ENCODE measurements at places on chromosomes 2 and 18.

- DNase-seq, result no peak
These were observed 70.9 kb downstream of the AAK1 start for GRCh38 chr2:69572641-69573040.

DNA sequence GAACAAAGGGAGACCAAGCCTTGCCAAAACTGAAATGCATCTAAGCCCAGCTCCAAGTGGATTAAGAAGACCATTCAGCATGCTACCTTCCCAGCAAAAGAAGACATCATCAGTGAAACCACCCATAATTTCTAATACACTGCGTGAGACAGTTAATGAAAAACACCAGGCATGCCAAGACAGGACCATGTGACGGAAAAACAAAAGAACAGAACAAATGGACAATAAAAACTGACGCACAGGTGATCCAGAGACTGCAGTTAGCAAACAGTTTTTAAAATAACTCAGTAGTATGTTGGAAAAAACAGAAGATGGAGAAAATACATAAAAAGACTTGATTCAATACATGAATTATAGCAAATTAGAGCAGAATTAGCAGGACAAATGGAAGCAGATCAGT is 15.3 kb downstream of the FAM168B start:
- DNase-seq, result no peak

GRCh38 chr2:200786423-200786822 is 25.3 kb upstream of the BZW1 start:
- peak; percentile 44 for DNase-seq

DNA sequence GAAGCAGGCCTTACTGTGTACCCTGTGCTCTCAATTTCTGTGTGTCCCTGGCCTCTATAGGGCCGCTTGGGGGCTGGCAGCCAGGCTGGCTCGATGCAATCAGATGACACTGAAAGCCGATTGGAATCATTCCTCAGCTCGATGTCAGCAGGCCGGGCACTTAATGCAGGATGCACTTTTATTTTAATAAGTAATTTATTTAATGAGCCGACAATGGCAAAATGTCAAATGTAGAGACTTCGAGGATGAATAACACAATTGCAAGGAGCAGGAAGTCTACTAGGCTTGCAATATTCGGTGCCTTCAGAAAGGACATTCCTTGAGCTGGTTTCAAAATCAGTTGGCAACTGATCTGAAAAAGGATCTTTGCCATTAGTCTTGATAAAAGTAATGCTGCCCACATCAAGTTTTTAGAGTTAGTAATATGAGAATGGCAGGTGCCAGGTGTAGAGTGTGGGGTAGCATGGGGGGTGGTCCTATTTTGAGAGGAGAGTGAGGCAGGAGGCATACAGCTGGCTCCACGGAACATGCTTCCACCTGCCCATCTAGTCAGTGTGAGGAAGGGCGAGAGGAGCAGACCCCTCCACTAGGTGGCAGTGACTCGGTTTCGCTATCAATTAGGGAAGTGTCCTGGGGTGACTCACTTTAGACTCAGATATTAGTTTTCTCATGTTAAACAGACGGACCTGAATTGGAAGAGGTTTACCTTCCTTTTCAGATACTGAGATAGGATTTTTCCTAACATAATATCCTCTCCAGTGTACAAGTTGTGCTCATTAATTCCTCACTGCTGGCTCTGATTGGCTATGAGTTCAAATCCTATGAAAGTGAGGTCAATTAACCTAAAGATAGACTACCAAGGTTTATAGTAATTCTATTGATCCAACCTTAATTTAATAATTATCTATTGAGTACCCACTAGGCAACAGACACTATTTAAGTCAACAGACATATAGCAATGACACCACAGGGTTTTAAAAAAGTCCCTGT is 80.9 kb downstream of the NABP1 start:
- DNase-seq, result peak; percentile 45

DNA sequence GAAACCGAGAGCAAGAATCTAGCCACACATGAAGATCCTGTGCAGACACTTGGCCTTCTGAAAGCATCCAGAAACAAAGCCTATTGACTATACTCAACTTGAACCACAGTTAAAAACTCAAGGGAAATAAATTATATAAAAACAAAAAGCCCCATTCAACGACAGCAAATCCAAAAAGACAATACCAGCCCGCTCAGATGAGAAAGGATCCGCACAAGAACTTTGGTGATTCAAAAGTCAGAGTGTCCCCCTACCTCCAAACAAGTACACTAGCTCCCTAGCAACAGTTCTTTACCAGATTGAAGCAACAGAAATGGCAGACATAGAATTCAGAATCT is 163.2 kb downstream of the WDPCP start:
- DNase-seq, result no peak

- no peak for DNase-seq
These were observed 21.6 kb downstream of the MC4R start for GRCh38 chr18:60350941-60351340.

- DNase-seq, result no peak
These were observed 131.5 kb upstream of the MEIS1 start for GRCh38 chr2:66303471-66303870.

DNA sequence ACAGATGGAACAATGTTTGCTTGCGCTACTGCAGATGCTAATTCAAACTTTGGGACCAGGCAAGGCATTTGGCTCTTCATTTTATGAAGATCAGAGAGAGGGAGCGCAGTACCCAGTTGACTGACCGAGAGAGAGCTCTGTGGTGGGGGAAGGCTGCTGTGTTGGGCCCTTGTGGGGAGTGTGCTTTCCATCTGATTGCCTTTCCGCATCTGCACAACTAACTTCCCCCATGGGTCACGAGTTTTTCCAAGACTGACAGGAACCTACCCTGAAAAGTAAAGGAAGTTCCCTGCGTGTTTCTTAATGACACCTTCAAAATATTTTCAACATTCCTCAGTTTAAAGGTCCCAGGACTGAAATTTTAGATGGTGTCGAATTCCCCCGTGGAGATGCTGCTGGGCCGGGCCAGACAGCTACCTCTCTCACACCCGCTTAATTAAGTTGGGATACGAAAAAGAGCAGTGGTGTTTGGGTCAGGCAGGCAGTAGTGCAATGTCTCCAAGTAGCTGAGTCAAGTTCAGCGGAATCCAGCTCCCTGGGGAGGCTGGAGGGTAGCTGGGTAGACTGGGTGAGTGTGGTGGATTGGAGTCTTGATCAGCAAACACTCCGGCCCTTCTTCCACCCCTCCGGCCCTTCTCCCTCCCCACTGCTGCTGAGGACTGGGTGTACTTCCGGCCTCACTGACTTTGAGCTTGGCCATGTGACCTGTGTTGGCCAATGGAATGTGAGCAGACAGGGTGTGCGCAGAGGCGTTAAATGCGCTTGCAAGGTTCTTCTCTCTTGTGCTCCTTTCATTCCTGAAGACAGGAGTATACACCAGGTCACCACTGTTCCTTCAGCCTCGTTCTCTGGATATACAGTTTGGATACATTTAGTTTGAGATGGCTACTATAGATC is 2.3 kb upstream of the ARHGAP25 start:
- no peak for DNase-seq

GRCh38 chr2:200744201-200744602 is 67.5 kb upstream of the BZW1 start:
- DNase-seq, result no peak

- no peak for DNase-seq
These were observed 3.3 kb upstream of the SATB2 start for GRCh38 chr2:199460846-199461710.

- DNase-seq, result no peak
These were observed 19.8 kb downstream of the USP40 start for GRCh38 chr2:233546774-233547173.

GRCh38 chr2:23146011-23146410 is 239.0 kb upstream of the KLHL29 start:
- DNase-seq, result no peak

DNA sequence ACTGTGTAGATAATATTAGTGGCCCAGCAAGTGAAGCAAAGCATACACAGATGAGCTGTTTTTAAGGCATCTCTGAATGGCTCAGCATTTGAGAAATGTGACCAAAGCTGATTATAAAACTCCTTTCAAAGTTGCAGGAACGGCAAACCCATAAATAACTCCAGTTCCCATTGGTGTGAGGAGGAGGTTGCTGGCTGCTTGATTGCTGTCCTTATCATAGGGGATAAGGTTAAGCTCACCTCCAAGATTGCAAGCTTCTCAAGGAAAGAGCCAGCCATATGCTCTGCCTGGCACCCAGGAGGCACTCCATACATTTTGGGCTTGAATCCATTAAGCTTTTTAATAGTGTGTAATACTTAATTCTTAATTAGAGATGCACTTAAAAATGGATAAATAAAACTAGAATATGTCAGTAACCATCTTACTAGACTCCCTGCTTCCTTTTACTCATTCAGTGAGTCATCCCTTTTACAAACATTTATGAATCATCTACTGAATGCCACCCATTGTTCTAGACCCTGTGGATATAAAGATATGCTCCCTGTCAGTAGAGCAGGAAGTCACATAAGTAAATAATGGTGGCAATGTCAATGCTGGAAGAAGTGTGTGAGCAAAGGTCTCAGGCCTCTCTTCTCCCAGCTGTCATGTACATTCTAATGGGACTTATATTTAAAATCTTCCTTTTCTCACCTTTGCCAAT is 99.3 kb downstream of the SPATS2L start:
- DNase-seq, result peak; percentile 99

- no peak for DNase-seq
These were observed 38.1 kb downstream of the FN1 start for GRCh38 chr2:215397632-215398341.

GRCh38 chr2:21395366-21395765 is 271.6 kb downstream of the TDRD15 start:
- DNase-seq, result no peak

GRCh38 chr2:178804791-178805190 is 2.4 kb downstream of the TTN start:
- DNase-seq, result no peak

DNA sequence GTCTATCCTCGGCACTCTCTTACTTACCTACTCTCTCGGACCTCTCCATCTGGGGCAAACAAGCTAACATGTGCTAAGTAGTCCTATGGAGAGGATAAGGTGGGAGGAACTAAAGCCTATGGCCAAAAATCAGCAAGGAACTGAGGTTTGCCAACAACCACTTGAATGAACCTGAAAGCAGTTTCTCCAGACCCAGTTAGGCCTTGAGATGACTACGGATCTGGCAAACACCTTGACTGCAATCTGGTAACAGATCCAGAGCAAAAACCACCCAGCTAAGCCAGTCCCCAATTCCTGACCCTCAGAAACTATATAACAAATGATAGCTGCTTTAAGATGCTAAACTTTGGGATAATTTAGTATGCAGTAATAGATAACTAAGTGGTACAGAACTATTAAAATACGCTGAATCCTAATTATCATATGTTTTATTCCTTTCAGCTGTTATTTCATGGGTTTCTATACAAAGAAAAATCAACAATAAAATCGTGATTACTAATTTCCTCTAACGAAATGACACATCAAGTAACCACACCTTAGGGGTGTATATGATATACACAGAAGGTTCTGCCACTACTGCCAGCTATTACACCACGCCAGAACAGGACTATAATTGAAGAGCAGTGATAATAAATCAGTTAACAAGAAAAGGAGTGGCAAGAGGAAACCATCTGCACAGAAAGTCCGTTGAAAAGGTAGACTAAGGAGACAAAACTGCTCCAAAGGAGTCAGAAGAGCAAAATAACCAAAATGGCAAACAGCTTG is 3.2 kb downstream of the FARSB start:
- no peak for DNase-seq

GRCh38 chr2:88016960-88017779 is 823 bp upstream of the RNU2-63P start:
- DNase-seq, result no peak

GRCh38 chr2:98697651-98698337 is 33.1 kb downstream of the MGAT4A start:
- no peak for DNase-seq

GRCh38 chr18:33584548-33585430 is 6.8 kb downstream of the ASXL3 start:
- no peak for DNase-seq

DNA sequence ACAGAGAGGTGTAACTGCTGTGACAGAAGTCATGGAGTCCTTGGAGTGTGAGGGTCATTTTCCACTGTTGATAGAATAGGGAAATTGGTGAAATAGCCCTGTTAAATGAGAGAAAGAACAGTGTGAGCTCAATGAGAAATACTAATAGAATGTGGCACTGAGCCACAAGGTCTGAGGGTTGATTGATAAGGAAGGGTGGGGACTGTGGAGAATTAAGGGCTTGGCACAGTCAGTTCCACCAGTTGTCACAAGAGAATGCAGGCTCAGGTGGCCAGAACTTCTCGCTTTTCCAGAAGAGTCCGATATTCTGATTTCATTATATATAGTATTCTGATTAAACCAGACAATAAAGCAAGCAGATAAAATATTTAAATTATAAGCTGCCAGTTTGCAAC is 9.1 kb upstream of the IL1RN start:
- no peak for DNase-seq

DNA sequence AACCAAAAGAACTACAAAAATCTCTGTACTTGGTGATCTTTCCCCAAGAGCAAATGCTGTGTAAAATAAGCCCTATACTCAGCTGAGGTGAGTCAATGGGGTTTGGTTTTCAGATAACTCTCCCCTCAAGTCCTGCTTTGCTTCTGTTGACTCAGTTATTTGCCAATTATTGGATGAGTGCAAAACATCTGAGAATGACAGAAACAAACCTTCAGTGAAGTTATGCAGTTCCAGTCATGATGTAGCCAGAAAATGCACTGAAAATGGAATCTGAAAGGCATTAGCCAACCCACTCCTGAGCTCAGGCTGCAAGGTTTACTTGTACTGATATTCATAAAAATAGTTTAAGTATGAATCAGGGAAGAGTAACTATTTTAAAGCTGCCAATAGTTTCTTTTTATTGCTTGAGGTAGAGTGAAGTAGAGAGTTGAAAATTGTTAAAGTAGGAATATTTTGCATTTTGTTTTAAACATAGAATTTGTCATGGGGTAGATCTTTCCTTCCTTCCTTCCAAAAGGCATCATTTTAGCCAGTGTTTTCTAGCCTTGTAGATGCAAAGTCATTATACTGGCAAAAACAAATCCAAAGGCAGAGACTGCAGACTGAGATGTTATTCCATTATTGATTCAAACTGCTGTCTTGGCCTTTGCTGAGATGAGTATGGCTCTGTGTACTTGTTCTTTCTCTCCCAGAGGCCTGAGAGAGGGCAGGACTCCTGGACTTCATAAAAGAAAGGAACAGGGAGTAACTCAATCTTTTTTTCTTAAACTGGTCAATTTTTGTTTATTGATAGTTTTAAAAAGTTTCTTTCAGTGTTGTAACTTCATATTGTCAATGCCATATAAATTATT is 215.3 kb downstream of the RND3 start:
- no peak for DNase-seq

DNA sequence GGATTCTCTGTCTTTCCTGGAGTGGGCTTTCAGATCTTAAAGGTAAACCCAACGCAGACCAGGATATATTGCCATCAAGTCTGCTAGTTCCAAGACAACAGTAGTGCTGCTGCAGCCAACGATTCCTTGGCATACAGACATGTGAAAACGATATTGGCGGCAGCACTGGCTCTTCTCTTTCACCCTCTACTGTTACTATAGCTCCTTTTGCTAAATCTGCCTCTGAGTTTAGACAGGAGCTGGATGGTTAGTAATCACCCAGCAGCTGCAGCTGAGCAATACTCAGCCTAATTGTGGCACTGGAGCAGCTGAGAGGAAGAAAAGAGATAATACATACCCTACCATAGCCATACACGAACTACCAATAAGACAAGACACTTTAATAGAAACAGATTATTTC is 4.0 kb downstream of the YES1 start:
- DNase-seq, result no peak

All from kidney capillary endothelial cell (primary cell).